ENCODE measurements at places on chromosomes 12 and 14.
A peak's percentile ranks its signal among the peaks of the same experiment; 100 is the strongest.

DNA sequence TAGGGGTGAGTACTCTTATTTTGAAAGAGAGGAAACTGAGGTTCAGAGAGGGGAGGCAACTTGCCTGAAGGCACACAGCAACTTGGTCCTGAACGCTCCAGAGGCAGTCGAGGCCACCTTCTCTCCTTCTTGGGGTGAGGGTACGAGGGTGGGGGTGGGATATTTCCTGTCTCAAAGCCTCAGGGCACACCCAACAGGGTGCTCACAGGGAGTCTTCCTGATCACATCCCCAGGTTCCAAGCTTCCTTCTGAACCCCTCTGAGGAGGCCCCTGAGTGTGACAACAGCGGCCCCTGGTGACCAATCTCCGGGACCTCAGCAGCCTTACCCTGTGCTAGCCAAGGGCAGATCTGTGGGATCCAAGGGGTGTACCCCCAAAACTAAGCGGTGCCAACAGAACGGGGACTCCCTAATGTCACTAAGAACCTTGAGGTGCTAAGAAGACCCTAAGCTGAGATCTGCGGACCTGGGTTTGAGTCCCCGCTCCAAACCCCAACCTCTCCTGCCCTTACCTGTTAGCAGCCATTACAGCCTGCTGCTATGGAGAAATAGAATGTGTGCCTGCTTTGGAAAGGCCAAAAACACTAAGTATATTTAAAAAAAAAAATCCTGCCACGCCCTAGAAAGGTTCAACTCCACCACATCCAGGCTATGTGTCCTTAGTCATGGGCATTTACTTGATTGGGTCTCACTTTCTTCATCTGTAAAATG is 57.9 kb downstream of the TRPV4 start:
- DNase-seq = peak; percentile 85
- H3K27me3 ChIP-seq = peaks cover 7% of the 10 kb centered on the region

- no peak overlapping the region for H3K4me3 ChIP-seq
- peaks cover 3% of the 10 kb centered on the region for H3K27me3 ChIP-seq
- peaks cover 97% of the 10 kb centered on the region for H3K36me3 ChIP-seq
- peaks cover 22% of the 10 kb centered on the region for H3K4me1 ChIP-seq
- no peak overlapping the region for H3K27ac ChIP-seq
- DNase-seq = no peak
Measured at GRCh38 chr12:45880533-45880932, 109.8 kb downstream of the SCAF11 start.

DNA sequence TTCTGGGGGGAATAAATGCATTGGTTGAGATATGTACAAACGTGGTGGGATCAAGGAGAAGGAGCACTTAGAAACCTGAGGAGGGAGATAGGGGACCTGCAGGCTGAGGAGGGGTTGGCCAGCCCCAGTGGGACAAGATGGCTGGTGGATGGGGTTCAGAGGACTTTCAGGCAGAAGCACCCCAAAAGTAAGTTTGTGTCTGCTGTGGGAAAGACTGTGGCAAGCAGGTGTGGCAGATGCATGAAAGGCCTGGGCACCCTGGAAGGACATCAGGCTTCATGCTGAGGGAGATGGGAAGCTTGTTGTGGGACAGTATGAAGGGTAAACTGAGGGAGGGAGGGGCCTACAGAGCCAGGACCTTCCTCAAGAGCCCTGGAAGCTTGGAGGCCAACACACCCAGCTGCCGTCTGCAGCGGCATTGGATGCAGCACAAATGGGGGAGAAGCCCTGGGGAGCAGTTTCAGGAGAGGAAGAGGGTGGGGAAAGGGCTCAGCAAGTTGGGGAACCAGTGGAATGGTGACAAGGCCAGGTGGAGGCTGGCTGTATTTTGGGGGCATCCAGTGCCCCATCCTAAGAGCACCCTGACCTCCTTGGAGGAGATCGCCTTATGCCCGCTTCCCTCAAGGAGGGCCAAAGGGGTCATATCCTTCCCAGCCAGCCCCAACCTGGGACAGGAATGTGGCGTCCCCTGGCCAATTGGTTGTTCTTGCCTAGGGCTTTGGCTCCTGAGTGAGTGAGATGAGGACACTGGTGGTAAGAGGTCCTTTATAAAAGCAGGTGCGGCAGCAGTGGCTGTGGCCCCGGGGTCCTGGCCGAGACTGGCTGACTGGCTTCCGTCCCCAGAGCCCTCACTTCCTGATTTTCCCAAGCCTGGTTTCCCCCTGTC is 20.7 kb downstream of the NFKBIA start:
- peaks cover 15% of the 10 kb centered on the region for H3K27me3 ChIP-seq
- H3K4me1 ChIP-seq = peaks cover 46% of the 10 kb centered on the region
- no peaks in the 10 kb centered on the region for H3K36me3 ChIP-seq
- H3K27ac ChIP-seq = no peak overlapping the region

- H3K27ac ChIP-seq = no peak overlapping the region
- peaks cover 11% of the 10 kb centered on the region for H3K27me3 ChIP-seq
- peaks cover 4% of the 10 kb centered on the region for H3K36me3 ChIP-seq
- no peaks in the 10 kb centered on the region for H3K4me1 ChIP-seq
- DNase-seq = no peak
Measured at GRCh38 chr12:115023279-115024265, 339.6 kb upstream of the TBX3 start.

GRCh38 chr12:45407981-45408728 is 192.3 kb downstream of the ANO6 start:
- H3K27me3 ChIP-seq = no peaks in the 10 kb centered on the region
- H3K4me3 ChIP-seq = no peak overlapping the region
- H3K4me1 ChIP-seq = no peaks in the 10 kb centered on the region
- H3K36me3 ChIP-seq = peaks cover 43% of the 10 kb centered on the region

DNA sequence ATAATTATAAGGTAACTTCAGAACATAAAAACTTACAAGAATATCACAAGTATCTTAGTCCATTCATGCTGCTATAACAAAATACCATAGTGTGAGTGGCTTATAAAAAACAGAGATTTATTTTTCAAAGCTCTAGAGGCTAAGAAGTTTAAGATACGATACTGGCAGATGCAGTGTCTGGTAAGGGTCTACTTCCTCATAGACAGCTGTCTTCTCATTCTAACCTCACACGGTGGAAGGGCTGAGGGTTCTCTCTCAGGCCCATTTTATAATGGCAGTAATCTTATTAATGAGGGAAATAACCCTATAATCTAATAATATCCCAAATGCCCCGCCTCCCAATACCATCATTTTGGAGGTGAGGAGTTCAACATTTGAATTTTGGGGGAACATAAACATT is 23.7 kb upstream of the OSBPL8 start:
- DNase-seq = no peak
- no peaks in the 10 kb centered on the region for H3K27me3 ChIP-seq
- H3K4me3 ChIP-seq = no peak overlapping the region
- H3K27ac ChIP-seq = no peak overlapping the region
- no peaks in the 10 kb centered on the region for H3K36me3 ChIP-seq

- peaks cover 2% of the 10 kb centered on the region for H3K27me3 ChIP-seq
- no peaks in the 10 kb centered on the region for H3K36me3 ChIP-seq
- no peak overlapping the region for H3K4me3 ChIP-seq
- no peak overlapping the region for H3K27ac ChIP-seq
Measured at GRCh38 chr12:65082406-65082805, 38.7 kb downstream of the WIF1 start.

- H3K4me1 ChIP-seq = peaks cover 56% of the 10 kb centered on the region
- no peak for DNase-seq
- no peak overlapping the region for H3K4me3 ChIP-seq
- no peak overlapping the region for H3K27ac ChIP-seq
Measured at GRCh38 chr14:99749142-99749541, 44.1 kb upstream of the EML1 start.

- H3K27ac ChIP-seq = peak overlapping the region; percentile 30
Measured at GRCh38 chr12:1814266-1814665, 6.1 kb upstream of the LRTM2 start.

GRCh38 chr14:81429028-81429427 is 28.9 kb upstream of the STON2 start:
- DNase-seq = no peak
- peaks cover 22% of the 10 kb centered on the region for H3K27me3 ChIP-seq
- H3K27ac ChIP-seq = no peak overlapping the region
- no peaks in the 10 kb centered on the region for H3K36me3 ChIP-seq
- no peak overlapping the region for H3K4me3 ChIP-seq

- H3K4me1 ChIP-seq = no peaks in the 10 kb centered on the region
- no peak overlapping the region for H3K27ac ChIP-seq
Measured at GRCh38 chr12:108543652-108544051, 17.3 kb downstream of the SART3 start.

- no peak overlapping the region for H3K4me3 ChIP-seq
- no peak for DNase-seq
- no peak overlapping the region for H3K27ac ChIP-seq
- no peaks in the 10 kb centered on the region for H3K27me3 ChIP-seq
- H3K36me3 ChIP-seq = peaks cover 49% of the 10 kb centered on the region
Measured at GRCh38 chr12:71900091-71900490, 38.6 kb upstream of the TPH2 start.

GRCh38 chr14:32561520-32561919 is 232.4 kb downstream of the AKAP6 start:
- no peaks in the 10 kb centered on the region for H3K4me1 ChIP-seq
- H3K27me3 ChIP-seq = peaks cover 2% of the 10 kb centered on the region

GRCh38 chr14:100384819-100385813 is 62.0 kb downstream of the SLC25A47 start:
- H3K27me3 ChIP-seq = peaks cover 3% of the 10 kb centered on the region
- no peak for DNase-seq
- H3K27ac ChIP-seq = no peak overlapping the region
- H3K4me3 ChIP-seq = no peak overlapping the region
- H3K36me3 ChIP-seq = no peaks in the 10 kb centered on the region

DNA sequence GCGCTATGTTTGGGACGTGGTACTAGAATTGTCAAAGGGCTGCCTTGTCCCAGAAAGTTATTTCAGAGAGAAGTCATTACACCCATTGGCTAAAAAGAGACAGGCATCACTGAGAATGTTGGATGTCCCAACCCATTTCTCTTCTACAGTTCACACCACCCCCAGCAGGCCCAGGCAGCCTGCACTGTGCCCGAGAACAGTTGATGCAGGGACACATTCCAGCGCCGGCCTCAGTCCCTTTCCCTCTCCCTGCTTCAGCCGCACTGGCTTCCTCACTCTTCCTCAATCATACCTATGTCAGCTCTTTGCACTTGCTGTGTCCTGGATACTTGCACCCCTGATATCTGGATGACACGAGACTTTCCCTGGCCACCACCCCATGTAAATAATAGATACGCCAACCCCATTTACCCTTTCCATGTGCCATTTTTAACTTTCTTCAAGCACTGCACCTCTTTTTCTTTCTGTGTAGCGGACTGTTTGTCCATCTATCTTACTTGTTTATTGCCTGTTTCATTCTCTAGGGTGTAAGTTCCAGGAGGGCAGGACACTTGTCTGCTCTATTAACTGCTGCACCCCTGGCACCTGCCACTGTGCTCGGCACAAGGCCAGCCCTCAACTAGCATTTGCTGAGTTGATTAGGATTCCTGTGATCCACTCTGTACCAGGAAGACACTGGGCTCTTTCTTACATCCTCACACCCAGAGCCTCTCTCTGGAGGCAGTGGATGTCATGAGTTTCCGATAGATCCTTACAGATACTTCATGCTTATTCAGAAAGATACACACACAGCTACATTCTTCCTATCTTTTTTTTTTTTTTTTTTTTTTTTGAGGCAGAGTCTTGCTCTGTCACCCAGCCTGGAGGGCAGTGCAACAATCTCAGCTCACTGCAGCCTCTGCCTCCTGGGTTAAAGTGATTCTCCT is 76.6 kb upstream of the CEP83 start:
- peaks cover 3% of the 10 kb centered on the region for H3K27me3 ChIP-seq
- DNase-seq = no peak
- H3K4me3 ChIP-seq = no peak overlapping the region
- H3K27ac ChIP-seq = peak overlapping the region; percentile 61
- peaks cover 37% of the 10 kb centered on the region for H3K4me1 ChIP-seq
- H3K36me3 ChIP-seq = no peaks in the 10 kb centered on the region

GRCh38 chr12:63313139-63313538 is 162.1 kb upstream of the AVPR1A start:
- H3K27ac ChIP-seq = no peak overlapping the region
- H3K27me3 ChIP-seq = peaks cover under 1% of the 10 kb centered on the region
- no peaks in the 10 kb centered on the region for H3K36me3 ChIP-seq
- no peak overlapping the region for H3K4me3 ChIP-seq
- H3K4me1 ChIP-seq = peaks cover 5% of the 10 kb centered on the region

GRCh38 chr14:61992139-61992538 is 229.9 kb downstream of the SNAPC1 start:
- no peaks in the 10 kb centered on the region for H3K27me3 ChIP-seq
- no peaks in the 10 kb centered on the region for H3K36me3 ChIP-seq
- H3K4me3 ChIP-seq = no peak overlapping the region
- peaks cover 8% of the 10 kb centered on the region for H3K4me1 ChIP-seq

DNA sequence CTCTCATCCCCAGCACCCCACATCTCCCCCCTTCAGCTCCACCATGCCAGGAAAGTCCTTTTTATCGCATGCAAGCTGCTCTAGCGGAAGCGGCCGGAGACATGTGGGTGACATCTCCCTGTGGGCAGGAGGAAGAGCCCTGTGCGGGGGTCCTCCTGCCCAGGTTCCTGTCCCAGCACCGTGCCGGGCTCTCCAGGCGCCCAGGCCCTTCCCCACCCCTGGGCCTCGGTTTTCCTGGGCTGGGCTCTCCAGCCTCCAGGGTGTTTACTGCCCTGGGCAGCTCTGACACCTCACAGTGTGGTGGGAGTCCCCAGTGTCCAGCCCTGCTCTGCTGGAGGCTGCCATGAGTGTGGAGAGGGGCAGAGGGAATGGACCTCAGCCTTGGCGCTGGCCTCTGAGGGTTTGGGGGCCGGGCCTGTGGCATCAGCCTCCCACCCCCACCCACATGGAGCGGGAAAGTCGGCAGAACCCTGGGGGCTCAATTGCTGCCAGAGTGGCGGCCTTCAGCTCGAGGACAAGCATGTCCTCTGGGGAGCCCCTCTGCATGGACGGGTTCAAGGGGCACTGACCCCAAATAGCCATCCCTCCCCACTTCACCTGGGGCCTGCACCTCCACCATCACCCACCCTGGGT is 16.9 kb downstream of the ASPG start:
- H3K4me3 ChIP-seq = no peak overlapping the region
- H3K27ac ChIP-seq = no peak overlapping the region
- H3K36me3 ChIP-seq = no peaks in the 10 kb centered on the region
- DNase-seq = peak; percentile 2
- peaks cover 6% of the 10 kb centered on the region for H3K4me1 ChIP-seq
- H3K27me3 ChIP-seq = no peaks in the 10 kb centered on the region

- no peaks in the 10 kb centered on the region for H3K27me3 ChIP-seq
- H3K4me1 ChIP-seq = no peaks in the 10 kb centered on the region
- no peak overlapping the region for H3K4me3 ChIP-seq
Measured at GRCh38 chr12:99732131-99732530, 84.6 kb downstream of the GARIN6 start.

GRCh38 chr14:103460415-103460814 is 62.2 kb downstream of the CKB start:
- H3K4me3 ChIP-seq = no peak overlapping the region
- H3K27ac ChIP-seq = no peak overlapping the region
- no peak for DNase-seq
- peaks cover 8% of the 10 kb centered on the region for H3K4me1 ChIP-seq
- H3K36me3 ChIP-seq = peaks cover 55% of the 10 kb centered on the region
- no peaks in the 10 kb centered on the region for H3K27me3 ChIP-seq

- no peak for DNase-seq
- peaks cover 28% of the 10 kb centered on the region for H3K27me3 ChIP-seq
- no peaks in the 10 kb centered on the region for H3K36me3 ChIP-seq
Measured at GRCh38 chr12:5070090-5070489, 26.4 kb downstream of the KCNA5 start.

Data from nephron progenitor cell (in vitro differentiated cells).